Regular cardiac myocyte (primary cell): ENCODE measurements at places on chromosomes 6 and 20. TPM values are rescaled to one million over a fixed set of nuclear protein-coding genes. Genes with fewer than 3 reads are reported as not detected.

The PRKN gene
- total RNA-seq, result 0.58 and 2.8 TPM in 2 replicates

The HBS1L gene
- total RNA-seq, result 111 and 146 TPM in 2 replicates

The PPP1R16B gene
- 0.58 and 2.0 TPM in 2 replicates for total RNA-seq

The TOX2 gene
- 1.4 and 2.1 TPM in 2 replicates for total RNA-seq

The SNAI1 gene
- 0.56 and 1.3 TPM in 2 replicates for total RNA-seq

The GNAS-AS1 gene
- 0.58 and 1.1 TPM in 2 replicates for total RNA-seq
